ENCODE measurements at places on chromosomes 11 and 22. TPM values are rescaled to one million over a fixed set of nuclear protein-coding genes. Genes with fewer than 3 reads are reported as not detected.

DNA sequence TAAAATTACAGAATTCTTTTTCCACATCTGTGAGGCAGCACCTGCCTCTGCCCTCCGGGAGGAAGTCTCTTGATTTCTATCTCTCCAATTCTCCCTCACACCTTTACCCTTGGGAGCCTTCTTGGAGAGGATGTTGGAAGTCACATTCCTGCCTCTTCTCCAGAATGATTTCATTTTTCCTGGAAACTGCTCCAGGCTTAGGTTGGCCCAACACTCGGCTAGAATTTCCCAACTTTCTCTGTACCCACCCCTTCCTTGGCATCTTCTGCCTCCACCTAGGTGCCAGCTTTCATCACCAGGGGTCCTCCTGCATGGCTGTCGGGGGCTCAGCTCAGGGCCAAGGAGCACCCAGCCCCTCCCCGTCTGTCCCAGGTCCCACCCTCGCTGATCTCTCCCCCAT lies 43.2 kb downstream of the SLCO2B1 start:
- no peak overlapping the region for H3K27ac ChIP-seq
- H3K27me3 ChIP-seq = peaks cover 24% of the 10 kb centered on the region

DNA sequence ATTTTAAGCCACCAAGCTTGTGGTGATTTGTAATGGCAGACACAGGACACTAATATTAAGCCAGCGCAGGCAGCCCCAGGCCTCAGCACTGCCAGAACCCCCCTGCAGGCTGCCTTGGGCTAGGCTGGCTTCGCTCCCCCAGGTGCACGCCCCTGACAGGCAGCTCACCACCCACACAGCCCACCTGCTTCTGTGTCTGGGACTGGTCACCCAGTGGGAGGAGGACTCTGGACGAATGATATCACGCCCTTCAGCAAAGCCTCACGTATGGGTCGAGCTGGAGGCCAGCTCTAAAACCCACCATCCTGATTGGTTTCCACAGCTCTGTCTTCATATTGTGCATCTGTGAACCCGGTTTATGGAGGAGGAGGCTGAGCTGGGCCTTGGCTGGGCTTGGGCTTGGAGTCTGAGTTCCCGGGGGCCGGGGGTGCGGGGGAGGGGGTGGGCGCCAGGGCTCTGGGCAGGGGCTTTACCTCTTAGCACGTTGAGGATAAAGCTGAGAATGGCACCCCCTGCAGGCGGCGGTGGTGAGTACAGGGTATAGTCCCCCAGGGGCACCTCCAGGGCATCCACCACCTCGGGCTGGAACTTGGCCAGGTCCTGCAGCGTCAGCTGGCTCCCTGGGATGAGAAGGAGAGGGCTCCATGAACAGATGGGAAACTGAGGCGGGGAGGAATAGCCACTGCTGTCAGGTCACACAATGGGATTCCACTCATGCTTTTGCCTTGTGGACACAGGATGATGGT lies 13.8 kb downstream of the GGT5 start:
- peaks cover 3% of the 10 kb centered on the region for H3K4me1 ChIP-seq
- no peak overlapping the region for H3K27ac ChIP-seq
- peak; percentile 74 for DNase-seq
- H3K36me3 ChIP-seq = peaks cover 2% of the 10 kb centered on the region
- H3K4me3 ChIP-seq = no peak overlapping the region

DNA sequence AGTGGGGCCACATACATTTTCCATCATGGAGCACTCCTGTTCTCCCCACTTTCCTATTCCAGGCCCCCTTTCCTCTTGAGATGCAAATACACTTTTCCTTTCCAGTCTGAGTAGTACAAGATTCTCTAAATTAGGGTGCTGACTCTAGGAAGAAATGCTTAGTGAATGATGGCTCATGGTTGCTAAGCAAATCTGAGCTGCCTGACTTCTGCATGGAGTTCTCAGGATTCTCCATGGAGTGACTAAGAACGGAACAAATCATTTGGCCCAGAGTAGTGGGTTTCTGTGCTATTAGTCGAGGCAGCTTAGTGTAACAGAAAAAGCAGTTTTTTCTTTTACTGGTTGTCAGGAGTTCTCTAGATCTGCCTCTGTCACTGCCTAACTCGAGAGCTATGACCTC lies 65.4 kb upstream of the NTM start:
- H3K4me1 ChIP-seq = no peaks in the 10 kb centered on the region
- no peak overlapping the region for H3K4me3 ChIP-seq
- DNase-seq = no peak
- no peaks in the 10 kb centered on the region for H3K36me3 ChIP-seq
- no peaks in the 10 kb centered on the region for H3K27me3 ChIP-seq

GRCh38 chr22:23075050-23075449 lies 4.7 kb downstream of the GNAZ start:
- peaks cover 2% of the 10 kb centered on the region for H3K4me1 ChIP-seq
- no peaks in the 10 kb centered on the region for H3K36me3 ChIP-seq
- H3K27me3 ChIP-seq = peaks cover 24% of the 10 kb centered on the region

GRCh38 chr11:1968454-1969002 lies 21.4 kb downstream of the MRPL23 start:
- no peaks in the 10 kb centered on the region for H3K36me3 ChIP-seq
- H3K27me3 ChIP-seq = no peaks in the 10 kb centered on the region
- H3K4me3 ChIP-seq = no peak overlapping the region
- H3K4me1 ChIP-seq = no peaks in the 10 kb centered on the region
- no peak overlapping the region for H3K27ac ChIP-seq

- H3K27ac ChIP-seq = no peak overlapping the region
- H3K4me1 ChIP-seq = peaks cover 3% of the 10 kb centered on the region
- H3K36me3 ChIP-seq = no peaks in the 10 kb centered on the region
- H3K4me3 ChIP-seq = no peak overlapping the region
- no peaks in the 10 kb centered on the region for H3K27me3 ChIP-seq
These were observed 27.8 kb upstream of the PPARA start for GRCh38 chr22:46122511-46122971.

- peaks cover 16% of the 10 kb centered on the region for H3K4me1 ChIP-seq
- H3K4me3 ChIP-seq = peak overlapping the region; percentile 86
- peak; percentile 49 for DNase-seq
- no peaks in the 10 kb centered on the region for H3K36me3 ChIP-seq
These were observed 55.9 kb upstream of the CCDC188 start for GRCh38 chr22:20206709-20207215.

DNA sequence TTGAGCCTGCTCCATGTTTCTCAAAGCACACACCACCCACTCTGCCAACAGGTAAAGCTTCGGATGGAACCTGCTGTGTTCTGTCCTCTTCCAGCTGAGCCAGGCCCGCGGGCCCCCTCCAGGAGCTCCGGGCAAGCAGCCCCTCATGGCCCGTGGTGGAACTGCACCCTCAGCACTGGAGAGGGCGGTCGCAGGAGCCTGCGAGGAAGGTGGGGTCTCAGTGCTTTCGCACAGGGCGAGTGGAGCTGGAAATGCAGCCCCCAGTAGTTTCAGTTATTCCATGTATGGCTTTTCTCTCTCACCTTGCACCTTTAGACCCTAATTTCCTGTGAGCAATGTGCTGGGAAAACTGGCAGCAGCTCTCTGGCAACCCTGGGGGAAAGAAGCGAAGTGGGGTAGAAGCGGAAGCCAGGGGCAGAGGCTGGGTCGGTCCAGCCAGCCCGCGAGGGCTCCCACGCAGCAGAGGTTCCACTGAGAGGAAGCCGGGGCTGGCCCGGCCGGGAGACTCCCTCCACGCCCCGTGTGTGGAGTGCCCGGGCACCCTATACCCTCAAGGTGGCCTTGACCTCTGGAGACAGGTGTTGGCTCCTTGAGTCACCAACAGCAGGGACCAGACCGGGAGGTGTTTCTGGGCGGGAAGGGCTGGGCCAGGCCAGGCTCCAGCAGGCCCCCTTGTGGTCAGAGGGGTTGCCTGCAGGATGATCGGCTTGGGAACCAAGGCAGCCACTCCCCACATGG lies 119.9 kb upstream of the TMEM45B start:
- H3K4me3 ChIP-seq = peak overlapping the region; percentile 62
- H3K27ac ChIP-seq = no peak overlapping the region
- peak; percentile 74 for DNase-seq
- peaks cover 3% of the 10 kb centered on the region for H3K4me1 ChIP-seq

- DNase-seq = no peak
- no peaks in the 10 kb centered on the region for H3K27me3 ChIP-seq
- no peak overlapping the region for H3K27ac ChIP-seq
- no peak overlapping the region for H3K4me3 ChIP-seq
- H3K4me1 ChIP-seq = peaks cover 14% of the 10 kb centered on the region
These were observed 102.9 kb upstream of the GAL start for GRCh38 chr11:68581439-68581838.

GRCh38 chr22:37734402-37734700 lies 37.5 kb downstream of the TRIOBP start:
- DNase-seq = no peak
- H3K36me3 ChIP-seq = peaks cover 1% of the 10 kb centered on the region
- no peak overlapping the region for H3K4me3 ChIP-seq

DNA sequence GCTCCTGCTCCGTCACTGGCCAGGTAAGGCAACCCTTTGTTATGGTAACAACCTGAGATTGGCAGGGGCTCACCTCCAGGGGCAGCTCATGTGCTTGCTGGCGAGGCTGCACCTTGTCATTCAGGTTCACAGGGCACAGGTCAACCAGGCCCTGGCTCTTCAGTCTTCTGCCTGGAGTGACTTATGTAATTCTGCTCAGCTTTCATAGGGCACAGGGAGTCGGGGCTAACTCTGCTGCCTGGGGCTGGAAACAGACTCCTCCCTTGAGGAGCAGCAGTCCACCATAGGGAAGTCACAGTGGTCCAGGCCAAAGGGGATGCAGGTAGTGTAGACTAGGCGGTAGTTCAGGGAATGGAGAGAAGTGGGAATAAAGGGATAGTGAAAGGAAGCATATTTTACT lies 1.5 kb upstream of the MIF start:
- H3K4me3 ChIP-seq = peak overlapping the region; percentile 89
- no peaks in the 10 kb centered on the region for H3K27me3 ChIP-seq
- H3K27ac ChIP-seq = peak overlapping the region; percentile 96
- peaks cover 23% of the 10 kb centered on the region for H3K36me3 ChIP-seq

DNA sequence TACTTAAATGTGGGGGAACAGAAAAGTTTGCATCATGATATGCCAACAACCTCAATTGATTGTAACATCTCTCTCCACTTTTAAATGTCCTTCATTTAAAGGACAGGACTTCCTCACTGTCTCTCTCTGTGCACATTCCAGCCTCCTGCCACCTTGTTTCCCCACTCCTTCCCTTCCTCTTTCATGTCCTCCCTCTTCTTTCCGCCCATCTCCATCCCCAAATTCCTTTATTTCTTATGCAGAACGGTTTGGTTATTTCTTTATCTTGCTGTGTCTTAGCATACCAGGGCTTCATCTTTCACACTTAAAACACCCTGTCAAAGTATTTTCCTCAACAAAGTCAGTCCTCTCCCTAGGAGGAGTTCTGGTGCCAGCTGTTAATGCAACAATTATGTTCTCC lies 293.8 kb downstream of the NXPE2 start:
- H3K4me1 ChIP-seq = no peaks in the 10 kb centered on the region
- no peaks in the 10 kb centered on the region for H3K27me3 ChIP-seq
- H3K36me3 ChIP-seq = no peaks in the 10 kb centered on the region
- DNase-seq = no peak

DNA sequence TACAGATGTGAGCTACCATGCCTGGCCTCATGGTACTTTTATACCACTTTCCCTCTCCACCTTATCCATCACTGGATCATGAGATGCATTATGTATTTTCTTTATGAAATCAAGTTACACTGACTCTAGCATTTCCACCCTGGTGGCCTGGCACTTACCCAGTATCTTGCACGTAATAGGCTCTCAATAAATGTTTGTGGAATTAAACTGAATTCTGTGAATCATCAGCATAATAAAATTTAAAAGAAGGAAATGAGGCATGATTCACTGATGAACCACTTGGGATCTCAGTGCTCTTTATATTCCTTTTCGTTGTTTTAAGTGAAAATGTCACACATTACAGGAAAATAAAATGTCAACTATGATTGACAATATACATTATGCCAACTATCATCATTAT lies 25.1 kb downstream of the ADM start:
- no peak overlapping the region for H3K27ac ChIP-seq
- no peak for DNase-seq
- peaks cover 2% of the 10 kb centered on the region for H3K4me1 ChIP-seq
- H3K36me3 ChIP-seq = no peaks in the 10 kb centered on the region

DNA sequence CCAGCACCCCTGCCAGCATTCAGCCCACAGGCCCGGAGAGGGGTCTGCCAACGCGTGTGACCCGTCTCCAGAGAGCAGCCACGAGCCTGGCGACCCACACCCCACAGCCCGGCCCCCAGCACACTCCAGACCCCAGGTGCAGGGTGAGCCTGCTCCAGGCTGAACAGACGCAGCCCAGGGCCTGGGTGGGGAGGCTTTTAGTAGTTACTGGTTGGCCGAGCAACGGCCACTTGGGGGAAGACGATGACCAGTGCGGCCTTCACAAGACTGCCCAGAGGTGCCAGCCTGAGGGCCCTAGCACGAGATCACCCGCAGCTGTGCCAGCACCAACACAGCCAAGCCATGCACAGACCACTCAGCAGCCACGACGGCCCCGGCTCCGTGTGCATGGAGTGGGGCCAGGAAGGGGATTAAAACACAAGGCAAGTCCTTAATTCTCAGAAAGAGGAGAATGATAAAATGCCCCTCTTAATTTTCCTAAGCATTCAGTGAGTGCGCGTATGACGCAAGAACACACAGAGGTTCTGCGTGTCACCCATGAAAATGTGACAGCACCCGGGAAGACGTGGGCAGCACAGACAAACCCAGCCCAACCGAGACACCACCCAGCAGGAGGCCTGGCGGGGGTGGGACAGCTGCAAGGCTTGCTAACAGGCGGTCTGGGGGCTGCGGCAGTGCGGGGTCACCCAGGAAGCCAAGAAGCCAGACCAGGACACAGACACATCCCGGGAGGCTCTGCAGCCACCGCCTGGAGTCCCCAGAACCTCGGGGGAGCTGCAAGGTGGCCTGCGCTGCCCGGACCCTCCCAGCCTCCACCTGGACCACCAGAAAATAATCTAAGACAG lies 47.6 kb downstream of the BRD1 start:
- peaks cover 21% of the 10 kb centered on the region for H3K36me3 ChIP-seq
- H3K27ac ChIP-seq = no peak overlapping the region
- DNase-seq = no peak

GRCh38 chr22:19859861-19860510 lies 5.3 kb upstream of the GNB1L start:
- peaks cover 16% of the 10 kb centered on the region for H3K4me1 ChIP-seq
- no peak overlapping the region for H3K4me3 ChIP-seq
- H3K27me3 ChIP-seq = no peaks in the 10 kb centered on the region
- H3K27ac ChIP-seq = no peak overlapping the region
- peaks cover 5% of the 10 kb centered on the region for H3K36me3 ChIP-seq
- DNase-seq = no peak

PLAAT3 gene
- total RNA-seq = 21.7 TPM

NXPE1 gene
- total RNA-seq = not detected

ZFTA gene
- 2.6 TPM for total RNA-seq

EMID1 gene
- total RNA-seq = 0.61 TPM

HSPB2 gene
- not detected for total RNA-seq

CENATAC gene
- 47.1 TPM for total RNA-seq

MRGPRX3 gene
- not detected for total RNA-seq

IRAG1 gene
- not detected for total RNA-seq

GRM5 gene
- not detected for total RNA-seq

GDPD4 gene
- total RNA-seq = not detected

KCNK4 gene
- total RNA-seq = not detected

TMPRSS5 gene
- total RNA-seq = 0.61 TPM

Data from activated CD8-positive, alpha-beta memory T cell treated with anti-CD3 and anti-CD28 coated beads, Interleukin-2, amount 10 ng/mL, durations not matched to agents 7 days and 5 days (primary cell).